ENCODE measurements at places on chromosomes 7 and 10.

GRCh38 chr7:16691241-16691640 is 45.3 kb downstream of the BZW2 start:
- no peak for DNase-seq

- DNase-seq, result no peak
Observed at GRCh38 chr7:147249956-147250355, 1133.4 kb downstream of the CNTNAP2 start.

GRCh38 chr10:17838080-17838648 is 29.0 kb downstream of the MRC1 start:
- DNase-seq, result peak; percentile 41

- DNase-seq, result no peak
Observed at GRCh38 chr10:129758207-129759021, 205.7 kb downstream of the EBF3 start.

DNA sequence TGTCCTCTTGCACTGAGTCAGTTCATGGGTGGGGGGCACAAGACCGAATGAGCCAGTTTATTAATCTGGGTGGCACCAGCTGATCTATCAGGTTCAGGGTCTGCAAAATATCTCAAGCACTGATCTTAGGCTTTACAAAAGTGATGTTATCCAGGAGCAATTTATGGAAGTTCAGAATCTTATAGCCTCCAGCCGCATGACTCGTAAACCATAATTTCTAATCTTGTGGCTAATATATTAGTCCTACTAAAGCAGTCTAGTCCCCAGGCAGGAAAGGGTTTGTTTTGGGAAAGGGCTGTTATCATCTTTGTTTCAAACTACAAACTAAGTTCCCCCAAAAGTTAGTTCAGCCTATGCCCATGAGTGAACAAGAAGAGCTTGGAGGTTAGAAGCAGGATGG is 33.9 kb downstream of the AKR1C8 start:
- no peak for DNase-seq

- DNase-seq, result no peak
Observed at GRCh38 chr7:2527505-2528467, 8.2 kb downstream of the LFNG start.

GRCh38 chr7:124796771-124797170 is 31.2 kb upstream of the GPR37 start:
- DNase-seq, result no peak

DNA sequence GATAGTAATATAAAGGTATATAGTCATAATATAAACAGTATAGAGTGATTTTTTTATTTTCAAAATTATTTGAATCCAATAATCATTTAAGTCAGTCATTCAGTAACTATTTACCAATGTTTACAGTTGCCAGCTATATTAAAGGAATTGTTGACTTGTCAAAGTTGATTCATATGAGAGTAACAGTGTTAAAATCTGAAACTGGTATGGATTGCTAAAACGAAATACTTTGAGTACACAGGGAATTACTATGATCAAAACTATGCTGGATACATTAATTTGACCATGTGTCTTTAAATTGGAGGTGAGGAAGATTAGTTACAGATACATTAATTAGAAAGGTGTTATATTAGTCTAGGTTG is 282.6 kb downstream of the ADK start:
- no peak for DNase-seq

- peak; percentile 64 for DNase-seq
Observed at GRCh38 chr7:132251327-132251659, 325.0 kb downstream of the PLXNA4 start.

GRCh38 chr10:35913628-35914027 is 271.5 kb upstream of the FZD8 start:
- DNase-seq, result no peak

- DNase-seq, result no peak
Observed at GRCh38 chr10:13779748-13780147, 193.0 kb downstream of the PRPF18 start.

- no peak for DNase-seq
Observed at GRCh38 chr10:89946106-89946505, 244.7 kb downstream of the KIF20B start.

- DNase-seq, result no peak
Observed at GRCh38 chr7:116692401-116693308, 20.7 kb downstream of the MET start.

DNA sequence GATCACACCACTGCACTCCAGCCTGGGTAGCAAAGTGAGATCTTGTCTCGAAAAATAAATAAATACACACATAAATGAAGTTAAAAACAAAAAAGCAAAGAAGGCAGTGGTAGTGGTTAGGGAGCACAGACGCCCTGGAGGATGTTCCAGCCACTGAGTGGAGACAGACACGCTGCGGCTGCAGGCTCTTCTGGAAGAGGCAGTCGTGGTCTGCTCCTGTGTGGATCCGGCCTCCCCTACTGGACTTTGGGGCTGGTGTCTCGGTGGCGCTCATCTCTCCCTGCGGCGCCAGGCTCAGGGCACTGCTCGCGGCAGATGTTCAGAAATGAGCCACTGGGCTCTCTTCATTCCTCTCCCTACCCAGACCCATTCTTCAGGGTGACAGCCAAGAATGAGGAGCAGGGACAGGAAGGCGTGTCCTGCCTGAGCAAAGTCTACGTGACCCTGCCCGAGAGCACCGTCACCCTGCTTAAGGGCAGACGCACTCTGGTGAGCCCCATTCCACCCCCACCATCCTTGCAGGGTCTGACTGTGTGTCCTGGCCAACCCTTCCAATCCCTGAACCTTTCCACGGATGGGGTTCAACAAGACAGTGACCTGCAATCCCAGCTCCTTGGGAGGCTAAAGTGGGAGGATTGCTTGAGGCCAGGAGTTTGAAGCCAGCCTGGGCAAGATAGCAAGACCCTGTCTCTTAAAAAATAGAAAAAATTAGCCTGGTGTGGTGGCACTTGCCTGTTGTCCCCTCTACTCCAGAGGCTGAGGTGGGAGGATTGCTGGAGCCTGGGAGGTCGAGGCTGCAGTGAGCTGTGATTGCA is 26.2 kb downstream of the ZAN start:
- DNase-seq, result no peak

- DNase-seq, result no peak
Observed at GRCh38 chr10:99234041-99234790, 1.4 kb downstream of the HPSE2 start.

- DNase-seq, result no peak
Observed at GRCh38 chr7:96126382-96126781, 195.5 kb downstream of the SLC25A13 start.

- DNase-seq, result no peak
Observed at GRCh38 chr7:154255324-154255723, 203.1 kb downstream of the DPP6 start.

DNA sequence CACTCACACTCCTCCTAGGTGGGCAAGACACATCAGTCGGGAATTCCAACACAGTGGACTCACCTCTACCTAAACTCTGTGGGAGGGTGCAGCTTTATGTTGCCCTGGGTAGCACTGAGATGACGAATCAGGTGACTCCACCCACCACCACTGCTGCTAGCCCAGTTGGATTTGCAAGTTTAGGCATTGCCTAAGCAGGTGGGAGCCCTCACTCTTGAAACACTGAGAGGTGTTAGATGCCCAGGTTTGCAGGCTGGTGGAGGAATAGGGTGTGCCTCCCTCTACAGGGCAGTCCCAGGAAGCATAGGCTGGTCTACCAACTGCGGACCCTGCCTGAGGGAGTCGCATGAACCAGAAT is 708.9 kb downstream of the POM121L12 start:
- peak; percentile 35 for DNase-seq

DNA sequence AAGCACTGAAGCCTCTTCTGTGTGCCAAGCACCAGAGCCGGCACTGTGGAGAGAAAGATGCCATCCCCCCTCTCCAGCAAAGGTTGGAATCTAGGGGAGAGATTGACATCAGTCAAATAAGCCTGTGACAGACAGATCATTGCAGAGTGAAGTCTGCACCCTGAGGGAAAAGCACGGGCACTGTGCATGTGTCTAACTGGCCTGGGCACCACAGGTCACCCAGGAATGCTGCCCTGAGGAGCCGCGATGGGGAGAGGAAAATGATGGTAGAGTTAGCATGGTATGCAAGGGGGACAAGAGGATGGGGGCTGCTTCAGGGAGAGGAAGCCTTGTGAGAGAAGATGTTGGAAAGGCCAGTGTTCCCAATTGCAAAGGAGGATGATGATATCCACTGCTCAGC is 261.0 kb downstream of the GRID1 start:
- no peak for DNase-seq

GRCh38 chr7:111067251-111067650 is 23.7 kb upstream of the LRRN3 start:
- DNase-seq, result no peak

GRCh38 chr7:155481764-155482163 is 23.8 kb downstream of the EN2 start:
- no peak for DNase-seq

- peak; percentile 47 for DNase-seq
Observed at GRCh38 chr7:52715701-52716100, 319.7 kb upstream of the POM121L12 start.

DNA sequence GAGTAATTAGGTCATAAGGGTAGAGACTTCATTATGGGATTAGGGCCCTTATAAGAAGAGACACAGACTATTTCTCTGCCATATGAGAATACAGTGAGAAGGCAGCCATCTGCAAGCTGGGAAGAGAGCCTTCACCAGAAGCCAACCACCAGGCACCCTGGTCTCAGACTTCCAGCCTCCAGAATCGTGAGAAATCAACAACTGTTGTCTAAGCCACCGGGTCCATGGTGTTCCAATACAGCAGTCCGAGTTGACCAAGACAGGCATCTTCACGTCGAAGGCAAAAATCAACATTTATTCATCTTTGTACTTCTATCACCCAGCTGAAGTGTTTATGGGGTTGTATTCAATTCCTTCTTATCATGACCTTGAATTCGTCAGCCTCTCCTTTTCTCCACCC is 5.3 kb downstream of the TUBAL3 start:
- DNase-seq, result no peak

DNA sequence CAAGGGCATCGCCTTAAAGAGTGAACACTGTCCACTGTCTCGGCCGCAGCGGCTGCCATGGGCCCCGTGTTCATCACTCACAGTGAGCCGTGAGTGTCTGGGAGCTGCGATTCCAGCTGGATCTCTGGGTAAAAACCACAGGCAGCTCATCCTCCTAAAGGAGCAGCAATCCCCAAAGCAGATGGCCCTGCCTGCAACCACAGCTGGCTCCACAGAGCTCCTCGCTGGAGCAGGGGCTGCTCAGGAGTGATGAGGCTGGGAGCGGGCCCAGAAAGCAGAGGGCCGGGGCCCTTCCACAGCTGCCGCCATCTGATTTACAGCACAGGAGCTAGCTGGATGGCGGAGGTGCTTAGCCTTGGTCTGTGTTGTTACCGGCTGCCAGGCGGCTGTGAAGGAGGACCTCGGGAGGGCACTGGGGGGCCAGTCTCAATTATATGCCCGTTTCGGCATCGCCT is 6.6 kb upstream of the TMEM184A start:
- DNase-seq, result peak; percentile 92

DNA sequence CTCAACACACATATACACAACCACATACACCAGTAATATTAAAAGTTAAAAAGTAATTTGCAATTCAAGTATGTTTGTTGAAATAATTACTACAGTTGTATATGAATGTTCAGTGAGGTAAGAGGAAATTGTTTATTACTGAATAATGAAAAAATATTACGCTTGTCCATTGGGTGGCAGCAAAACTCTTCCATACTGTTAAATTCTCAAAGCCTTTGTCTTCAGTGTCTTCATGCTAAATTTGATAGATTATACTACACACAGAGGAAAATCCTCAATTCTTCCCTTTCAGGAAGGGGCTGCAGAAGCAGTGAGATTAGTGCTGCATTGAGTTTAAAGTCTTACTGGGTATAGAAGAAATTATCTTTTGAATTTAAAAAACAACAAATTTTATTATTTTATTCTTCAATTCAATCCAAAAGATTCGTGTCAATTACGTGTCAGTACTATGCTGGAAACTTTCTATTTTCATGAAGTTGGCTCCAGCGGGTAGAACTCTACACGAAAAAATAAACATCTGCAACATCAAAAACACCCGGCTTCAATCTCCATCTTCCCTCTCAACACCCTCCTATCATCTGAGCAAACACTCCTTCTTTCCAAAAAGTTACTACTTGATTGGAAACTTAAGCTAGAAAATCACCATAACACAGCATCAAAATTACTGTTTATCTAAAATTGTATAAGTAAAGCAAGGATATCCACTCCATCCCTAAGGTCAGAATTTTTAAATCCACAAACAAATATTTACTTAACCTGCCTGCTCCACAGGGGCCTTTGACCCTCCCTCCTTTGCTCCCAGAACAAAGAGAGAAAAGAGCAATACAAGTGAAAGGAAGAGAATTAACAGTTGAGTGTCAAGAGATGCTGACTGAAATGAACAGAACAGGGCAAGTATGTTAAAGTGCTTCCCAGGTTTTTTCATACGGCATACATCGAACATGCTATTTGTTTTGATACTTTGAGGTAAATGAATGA is 37.0 kb upstream of the TES start:
- DNase-seq, result peak; percentile 36

DNA sequence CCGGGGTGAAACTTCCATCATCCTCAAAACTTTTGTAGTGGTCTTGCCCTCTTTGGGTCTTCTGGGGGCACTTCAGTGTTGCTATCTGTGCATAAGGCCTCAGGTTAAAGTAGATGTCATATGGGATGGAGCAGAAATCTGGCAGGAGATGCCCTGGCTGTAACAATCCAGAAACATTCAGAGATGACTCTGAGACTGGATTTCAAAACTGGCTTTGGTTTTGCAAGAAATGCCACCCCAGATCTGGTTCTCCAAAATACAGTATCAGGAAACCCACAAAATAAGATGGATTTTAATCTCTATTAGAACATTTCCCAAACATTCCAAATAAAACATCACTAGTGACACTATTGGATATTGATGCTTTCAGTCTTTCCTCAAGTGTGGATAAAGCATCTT is 191.5 kb downstream of the REEP3 start:
- DNase-seq, result peak; percentile 24

- peak; percentile 4 for DNase-seq
Observed at GRCh38 chr7:124785994-124786393, 20.4 kb upstream of the GPR37 start.

GRCh38 chr7:44388089-44388970 is 62.9 kb upstream of the CAMK2B start:
- no peak for DNase-seq

DNA sequence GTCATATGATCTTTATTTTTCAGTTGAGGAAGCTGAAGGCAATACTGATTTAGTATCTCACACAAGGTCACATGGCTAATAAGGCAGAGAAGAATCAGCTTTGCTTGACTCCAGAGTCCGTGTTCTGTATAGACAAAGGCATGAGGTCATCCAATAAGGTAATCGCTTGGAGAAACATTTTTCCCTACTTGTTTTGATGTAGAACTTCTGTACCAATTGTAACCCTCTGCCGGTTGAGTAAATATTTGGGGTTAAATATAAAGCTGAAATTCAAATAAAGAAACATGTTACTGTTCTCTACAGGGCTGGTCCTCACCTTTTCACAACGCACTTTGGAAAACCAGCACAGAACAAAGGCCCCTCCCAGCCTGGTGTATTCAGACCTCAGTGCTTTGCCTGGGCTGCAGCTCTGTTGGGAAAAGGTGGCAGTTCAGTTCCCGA is 83.0 kb upstream of the INSYN2A start:
- no peak for DNase-seq
